Fibroblast of the aortic adventitia (primary cell): ENCODE measurements at places on chromosomes 7 and 10.
A peak's percentile ranks its signal among the peaks of the same experiment; 100 is the strongest.

GRCh38 chr7:134422638-134423037 is 36.3 kb downstream of the AKR1B1 start:
- DNase-seq, result no peak

GRCh38 chr7:77252506-77252905 is 52.9 kb upstream of the FGL2 start:
- DNase-seq, result no peak

- DNase-seq, result no peak
Observed at GRCh38 chr10:43569681-43570080, 4.7 kb downstream of the ZNF239 start.

GRCh38 chr7:98930464-98930863 is 52.1 kb downstream of the TRRAP start:
- DNase-seq, result no peak

GRCh38 chr7:78383096-78383880 is 584.7 kb downstream of the PHTF2 start:
- DNase-seq, result no peak

- peak; percentile 73 for DNase-seq
Observed at GRCh38 chr7:75905785-75906604, 9.0 kb upstream of the POR start.

DNA sequence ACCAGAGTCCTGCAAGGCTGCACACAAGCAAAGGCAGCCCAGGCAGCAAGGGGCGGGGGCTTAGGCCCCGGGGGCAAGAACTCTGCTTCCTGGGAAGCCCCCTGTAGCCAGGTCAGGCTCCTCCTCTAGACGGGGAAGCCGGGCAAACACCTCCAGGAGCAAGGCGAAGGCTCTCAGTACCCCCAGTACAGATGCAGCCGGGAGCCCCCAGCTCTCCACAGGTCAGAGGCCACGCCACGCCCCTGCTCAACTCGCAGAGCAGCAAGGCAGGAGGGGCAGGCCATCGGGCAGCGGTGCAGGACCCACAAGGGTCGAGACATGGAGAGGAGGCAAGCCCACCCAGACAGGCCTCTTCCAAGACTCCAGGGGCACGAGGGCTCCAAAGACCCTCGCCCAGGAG is 108.8 kb downstream of the MAD1L1 start:
- no peak for DNase-seq

DNA sequence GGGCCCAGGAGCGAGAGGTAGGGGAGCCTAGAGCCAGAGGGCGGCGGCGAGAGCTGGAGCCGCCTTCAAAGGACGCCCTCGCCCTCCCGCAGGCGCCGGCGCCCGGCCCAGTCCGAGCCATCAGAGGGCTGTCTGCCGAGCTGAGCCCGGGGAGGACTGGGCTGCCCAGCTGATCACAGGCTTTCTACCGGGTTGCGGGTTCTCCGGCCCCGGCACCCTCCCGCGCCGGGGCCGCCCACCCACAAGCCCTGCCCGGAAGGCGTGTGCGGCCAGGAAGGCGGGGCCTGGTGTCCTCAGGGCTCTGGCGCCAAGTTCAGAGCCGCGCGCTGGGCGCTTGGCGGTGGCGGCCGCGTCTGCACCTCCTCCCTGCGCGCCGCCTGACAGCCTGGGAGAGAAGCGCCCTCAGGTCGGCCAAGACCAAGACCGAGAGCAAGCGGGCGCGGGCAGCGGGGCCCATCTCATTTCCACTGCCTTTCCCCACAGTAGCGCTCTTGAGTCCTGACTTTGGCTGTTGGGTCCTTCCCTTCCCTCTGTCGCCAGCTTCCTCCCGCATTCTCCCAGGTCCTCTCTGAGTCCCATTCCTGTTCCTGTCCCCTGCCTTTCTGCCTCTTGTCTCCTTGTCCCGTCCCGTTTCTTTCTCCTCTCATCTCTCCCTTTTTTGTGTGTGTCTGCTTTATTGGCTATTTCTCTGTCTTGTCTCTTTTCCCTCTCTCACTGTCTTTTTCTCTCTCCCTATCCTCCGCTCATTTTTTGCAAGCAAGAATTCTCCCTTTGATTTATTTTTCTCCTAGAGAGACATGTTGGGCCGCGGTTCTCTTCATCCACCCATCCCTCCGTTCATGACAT is 60.6 kb upstream of the MSMB start:
- DNase-seq, result peak; percentile 15

DNA sequence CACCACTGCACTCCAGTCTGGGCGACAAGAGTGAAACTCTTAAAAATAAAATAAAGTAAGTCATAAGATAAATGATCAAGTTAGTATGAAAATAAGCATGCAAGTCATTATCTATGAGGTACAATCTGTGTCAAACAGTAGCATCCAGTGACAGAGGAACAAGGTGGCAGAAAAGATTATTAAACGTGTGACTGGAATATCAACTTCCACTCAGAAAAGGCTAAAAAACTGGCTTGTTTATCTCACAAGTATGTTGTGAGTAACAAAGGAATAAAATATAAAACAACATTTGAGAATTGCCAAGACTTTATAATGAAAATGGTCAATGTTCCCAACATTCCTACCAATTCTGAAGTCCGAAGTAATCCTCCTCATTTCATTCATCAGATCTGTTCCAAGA is 30.3 kb downstream of the ITGB1 start:
- DNase-seq, result no peak

DNA sequence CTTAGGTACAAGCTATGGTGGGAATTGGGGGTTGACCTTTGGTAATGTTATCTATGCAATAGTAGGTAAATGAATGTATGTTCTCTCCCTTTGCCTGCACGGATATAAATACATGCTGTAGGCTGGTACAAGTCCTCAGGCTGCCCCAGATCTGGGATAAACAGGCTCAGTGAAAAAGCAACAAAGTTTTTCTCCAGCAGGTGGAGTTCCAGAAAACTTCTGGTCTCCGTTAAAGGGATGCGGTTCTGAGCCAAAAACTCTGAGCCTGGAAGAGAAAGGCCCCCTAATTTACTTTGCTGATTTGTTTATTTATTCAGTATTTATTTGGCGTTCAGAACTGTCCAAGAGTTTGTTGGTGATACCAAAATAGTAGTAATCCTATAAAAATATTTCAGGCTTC is 204.7 kb downstream of the ADRA2A start:
- peak; percentile 7 for DNase-seq

DNA sequence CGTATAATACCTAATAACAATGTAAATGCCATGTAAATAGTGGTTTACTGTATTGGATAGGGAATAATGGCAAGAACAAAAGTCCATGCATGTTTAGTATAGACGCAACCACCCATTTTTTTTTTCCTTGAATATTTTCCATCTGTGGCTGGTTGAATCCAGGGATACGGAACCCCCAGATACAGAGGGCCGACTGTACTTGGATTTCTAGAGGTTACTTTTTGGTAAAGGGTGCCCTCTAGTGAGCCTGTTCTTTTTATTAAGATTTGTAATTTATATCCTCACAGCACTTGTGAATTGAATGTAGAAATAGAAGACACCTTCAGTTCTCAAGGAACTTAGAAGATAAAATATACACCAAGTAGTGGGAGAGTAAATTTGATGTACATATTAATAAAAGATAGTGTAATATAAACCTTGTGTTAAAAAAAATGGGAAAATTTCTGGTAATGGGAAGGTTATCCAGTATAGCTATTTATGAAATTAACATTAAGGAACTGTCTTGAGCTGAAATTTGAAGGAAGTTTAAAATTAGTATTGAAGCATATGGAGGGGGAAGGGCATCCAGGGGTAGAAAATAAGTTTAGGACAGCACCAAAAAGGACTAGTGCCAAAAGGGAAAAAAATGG is 32.0 kb downstream of the EXOC6 start:
- DNase-seq, result peak; percentile 82
